NCI-H345 (cell line): ENCODE measurements at places on chromosomes 16 and 17.

DNA sequence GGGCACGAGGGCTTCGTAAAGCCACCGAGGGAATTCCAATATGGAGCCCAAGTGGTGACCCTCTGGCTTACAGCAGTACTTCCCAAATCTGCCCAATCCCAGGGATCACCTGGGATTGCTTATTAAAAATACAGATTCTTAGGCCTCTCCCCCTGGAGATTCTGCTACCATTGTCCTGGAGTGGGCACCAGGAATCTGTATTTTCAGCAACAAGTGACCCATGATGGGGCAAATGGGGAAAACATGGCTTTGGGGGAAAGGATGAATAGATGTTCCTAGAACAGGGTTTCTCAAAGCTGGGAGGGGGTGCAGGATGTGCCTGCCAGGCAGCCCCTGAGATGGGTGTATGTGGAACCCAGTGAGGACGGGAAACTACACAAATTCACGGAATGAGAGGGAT, 40.6 kb downstream of the EMP2 start:
- no peak for DNase-seq

DNA sequence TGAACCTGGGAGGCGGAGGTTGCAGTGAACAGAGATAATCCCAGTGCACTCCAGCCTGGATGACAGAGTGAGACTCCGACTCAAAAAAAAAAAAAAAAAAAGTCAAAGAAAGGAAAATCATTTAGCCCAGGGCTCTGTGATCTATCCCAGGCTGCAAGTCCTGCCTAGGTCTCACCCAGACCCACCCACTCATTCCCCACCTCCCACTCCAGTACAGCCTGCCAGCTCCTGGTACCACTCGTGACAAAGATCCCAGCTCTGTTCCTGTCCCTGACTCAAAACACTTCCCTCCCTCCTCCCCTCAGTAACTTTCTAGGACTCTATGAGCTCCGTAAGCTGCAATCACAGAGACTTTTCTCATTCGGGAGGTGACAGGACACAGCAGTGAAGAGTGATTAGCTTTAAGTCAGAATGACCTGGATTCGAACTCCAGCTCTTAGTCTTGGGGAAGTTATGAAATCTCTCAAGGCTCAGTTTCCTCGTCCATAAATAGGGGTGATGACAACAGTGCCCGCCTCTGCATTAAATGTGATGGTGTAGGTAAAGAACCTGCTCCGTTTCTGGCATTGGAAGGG, 28.0 kb upstream of the MRPS23 start:
- no peak for DNase-seq

GRCh38 chr17:10447026-10447931, 22.1 kb downstream of the MYH4 start:
- no peak for DNase-seq

GRCh38 chr16:57643147-57643874, 14.9 kb downstream of the ADGRG1 start:
- no peak for DNase-seq

GRCh38 chr16:49112754-49113153, 168.9 kb downstream of the CBLN1 start:
- no peak for DNase-seq

- no peak for DNase-seq
Observed at GRCh38 chr16:5225931-5226655, 128.5 kb upstream of the EEF2KMT start.

GRCh38 chr16:82345318-82345717, 175.3 kb upstream of the MPHOSPH6 start:
- no peak for DNase-seq

- no peak for DNase-seq
Observed at GRCh38 chr17:2736956-2737355, 12.5 kb downstream of the CCDC92B start.

DNA sequence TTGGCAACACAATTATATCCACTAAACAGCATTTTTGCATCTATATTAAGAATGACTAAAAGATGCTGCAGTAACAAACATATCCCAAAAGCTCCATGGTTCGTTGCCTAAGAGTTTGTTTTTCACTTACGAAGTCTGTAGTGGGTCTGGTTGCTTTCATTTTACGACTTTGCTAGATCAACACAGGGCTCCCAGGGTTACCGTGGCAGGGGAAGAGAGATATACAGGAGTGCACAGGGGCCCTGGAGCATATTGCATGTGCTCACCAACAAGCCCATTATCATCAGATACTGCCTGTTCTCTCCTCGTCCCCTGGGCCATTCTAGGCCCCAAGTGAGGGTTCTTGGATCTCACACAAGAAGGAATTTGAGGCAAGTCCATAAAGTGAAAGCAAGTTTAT, 3.1 kb upstream of the MMP2 start:
- no peak for DNase-seq

DNA sequence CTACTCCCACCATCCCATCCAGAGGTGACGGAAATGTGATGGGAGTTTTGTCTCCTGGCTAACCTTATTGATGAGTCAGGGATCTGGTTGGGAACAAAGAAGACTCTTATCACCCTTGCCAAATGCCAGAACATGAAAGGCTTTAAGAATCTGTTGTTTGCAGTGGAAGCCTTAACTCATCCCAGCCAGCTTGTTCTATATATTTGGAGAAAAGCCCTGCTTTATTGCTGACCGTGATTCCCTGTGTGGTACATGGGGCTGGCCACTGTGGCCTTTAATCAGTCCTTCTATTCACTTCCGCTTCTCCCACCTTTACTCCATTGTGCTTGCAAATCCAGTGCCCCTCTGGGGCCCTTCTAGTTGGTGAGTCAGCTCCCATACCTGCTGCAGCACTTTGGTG, 156.6 kb downstream of the PHKB start:
- no peak for DNase-seq

DNA sequence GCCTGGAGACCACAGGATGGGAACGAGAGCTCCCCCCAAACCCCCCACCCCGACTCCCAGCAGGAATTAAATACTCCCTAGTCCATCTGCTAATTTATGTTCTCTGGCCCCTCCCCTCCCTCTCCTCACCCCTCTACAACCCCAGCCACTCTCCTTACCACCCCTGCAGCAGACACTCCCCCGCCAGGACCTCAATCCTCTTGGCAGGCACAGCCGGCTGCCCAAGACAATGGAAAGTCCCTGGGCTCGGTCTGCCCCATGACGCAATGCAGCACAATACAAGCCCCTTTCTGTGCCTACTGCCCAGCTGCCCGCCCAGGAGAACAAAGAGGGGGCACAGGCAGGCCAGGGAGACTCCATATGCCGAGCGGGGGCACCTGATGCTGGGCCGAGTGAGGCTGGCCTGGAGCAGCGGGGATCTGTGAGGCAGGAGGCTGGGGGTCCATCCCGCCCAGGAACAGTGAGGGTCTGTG, 30.3 kb upstream of the CDC42EP4 start:
- peak; percentile 26 for DNase-seq

DNA sequence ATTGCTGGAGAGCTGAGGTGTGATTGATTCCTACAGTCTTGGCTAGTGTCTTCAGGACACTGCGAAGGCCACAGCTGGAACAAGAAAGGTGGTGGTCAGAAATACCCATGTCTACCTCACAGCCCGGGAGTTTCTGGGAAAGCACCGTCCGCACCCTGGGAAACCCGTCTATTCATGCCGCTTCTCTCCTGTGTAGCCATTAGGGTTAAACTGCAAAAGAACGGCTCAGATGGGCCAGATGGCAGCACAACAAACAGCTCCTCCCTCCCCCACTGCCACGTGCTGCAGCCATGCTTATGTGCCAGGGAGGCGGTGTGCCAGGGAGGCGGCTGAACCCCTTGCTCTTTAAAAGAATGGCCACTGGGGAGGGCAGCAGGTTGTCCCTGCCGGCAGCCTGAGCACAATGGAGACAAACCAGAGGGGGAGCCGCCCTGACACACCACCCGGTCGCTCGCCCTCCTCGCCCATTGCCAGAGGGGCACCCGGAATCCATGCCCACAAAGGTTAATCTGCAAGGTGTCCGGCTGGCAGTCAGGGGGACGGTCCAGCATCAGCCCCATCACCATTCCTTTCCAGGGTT, 65.2 kb downstream of the CYTH1 start:
- peak; percentile 80 for DNase-seq

- DNase-seq, result no peak
Observed at GRCh38 chr16:89691231-89691985, 4.9 kb downstream of the CDK10 start.

- DNase-seq, result no peak
Observed at GRCh38 chr17:75810216-75810615, 25.6 kb downstream of the UNK start.

- no peak for DNase-seq
Observed at GRCh38 chr17:60359415-60359814, 32.5 kb downstream of the USP32 start.

- no peak for DNase-seq
Observed at GRCh38 chr17:79248843-79249493, 174.3 kb downstream of the ENGASE start.

DNA sequence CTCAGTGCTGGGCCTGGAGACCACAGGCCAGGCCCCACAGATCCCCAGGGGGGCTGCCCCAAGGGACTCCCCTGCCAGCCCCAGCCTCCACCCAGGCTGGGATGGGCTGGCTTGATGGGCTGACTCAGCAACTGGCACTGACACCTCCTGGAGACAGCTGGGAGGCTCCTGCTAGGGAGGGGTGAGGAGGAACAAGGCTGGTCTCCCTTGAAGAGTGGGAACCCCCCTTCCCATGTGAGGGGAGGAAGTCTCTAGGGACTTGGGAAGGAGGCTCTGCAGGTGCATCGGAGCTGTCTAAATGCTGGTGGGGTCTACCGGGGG, 10.4 kb downstream of the NHERF1 start:
- no peak for DNase-seq

DNA sequence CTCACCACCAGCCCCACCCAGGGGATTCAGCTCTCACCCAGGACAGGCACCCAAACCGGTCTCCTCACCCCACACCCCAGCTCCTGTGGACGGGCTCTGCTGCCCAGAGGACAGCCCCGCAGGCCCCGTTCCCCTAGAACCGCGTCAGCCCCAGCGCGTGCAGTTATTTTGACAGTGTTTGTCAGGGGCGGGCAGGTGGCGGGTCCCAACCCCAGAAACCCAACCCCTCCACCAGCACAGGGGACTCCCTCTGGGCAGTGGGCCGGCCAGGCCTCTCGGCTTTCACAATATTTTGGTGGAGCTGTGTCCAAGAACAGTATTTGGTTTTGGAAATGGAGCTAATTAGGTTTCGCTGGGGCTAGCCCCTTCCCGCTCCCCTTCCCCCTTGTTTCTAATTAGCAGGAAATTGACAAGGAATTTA, 44.8 kb downstream of the BAHCC1 start:
- no peak for DNase-seq

DNA sequence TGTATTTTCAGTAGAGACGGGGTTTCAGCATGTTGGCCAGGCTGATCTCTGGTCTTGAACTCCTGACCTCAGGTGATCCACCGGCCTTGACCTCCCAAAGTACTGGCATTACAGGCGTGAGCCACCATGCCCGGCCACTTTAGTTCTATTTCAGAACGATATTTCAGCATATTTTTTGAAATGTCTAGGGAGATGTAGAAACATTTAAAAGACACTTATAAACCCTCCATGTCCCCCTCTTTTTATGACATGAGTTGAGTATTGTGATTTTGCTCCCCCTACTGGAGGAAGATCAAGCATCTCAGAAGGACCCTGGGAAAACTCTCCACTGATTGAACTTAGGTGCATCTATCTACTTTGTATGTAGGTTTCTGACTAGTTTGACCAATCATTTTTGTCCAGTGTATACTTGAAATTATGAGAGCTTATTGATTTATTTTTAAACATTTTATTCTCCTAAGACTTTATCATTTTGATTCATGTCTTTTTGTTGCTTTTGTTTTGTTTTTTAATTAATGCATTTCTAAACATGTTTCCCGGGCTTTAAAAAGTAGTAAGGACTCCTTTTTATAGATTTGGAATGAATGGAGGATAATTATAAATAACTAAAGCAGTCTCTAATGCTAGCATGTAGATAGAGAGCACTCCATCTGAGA, 105.1 kb downstream of the CHD9 start:
- peak; percentile 36 for DNase-seq

GRCh38 chr17:13587487-13588338, 14.0 kb downstream of the HS3ST3A1 start:
- DNase-seq, result no peak

DNA sequence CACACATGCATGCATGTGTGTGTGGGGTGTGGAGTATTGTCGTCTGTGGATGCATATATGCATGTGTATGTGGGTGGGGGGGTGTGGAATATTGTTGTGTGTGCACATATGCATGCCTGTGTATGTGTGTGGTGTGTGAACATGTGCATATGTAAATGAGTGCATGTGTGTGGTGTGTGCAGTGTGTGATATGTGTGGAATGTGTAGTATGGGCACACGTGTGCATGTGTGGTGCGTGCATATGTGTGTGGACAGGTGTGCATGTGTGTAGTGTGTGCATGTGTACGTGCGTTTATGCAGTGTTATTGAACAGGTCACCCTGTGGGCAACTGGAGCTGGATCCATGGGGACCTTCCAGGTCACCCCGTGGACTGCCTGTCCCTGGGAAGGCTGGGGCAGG, 18.7 kb downstream of the RBFOX3 start:
- no peak for DNase-seq

DNA sequence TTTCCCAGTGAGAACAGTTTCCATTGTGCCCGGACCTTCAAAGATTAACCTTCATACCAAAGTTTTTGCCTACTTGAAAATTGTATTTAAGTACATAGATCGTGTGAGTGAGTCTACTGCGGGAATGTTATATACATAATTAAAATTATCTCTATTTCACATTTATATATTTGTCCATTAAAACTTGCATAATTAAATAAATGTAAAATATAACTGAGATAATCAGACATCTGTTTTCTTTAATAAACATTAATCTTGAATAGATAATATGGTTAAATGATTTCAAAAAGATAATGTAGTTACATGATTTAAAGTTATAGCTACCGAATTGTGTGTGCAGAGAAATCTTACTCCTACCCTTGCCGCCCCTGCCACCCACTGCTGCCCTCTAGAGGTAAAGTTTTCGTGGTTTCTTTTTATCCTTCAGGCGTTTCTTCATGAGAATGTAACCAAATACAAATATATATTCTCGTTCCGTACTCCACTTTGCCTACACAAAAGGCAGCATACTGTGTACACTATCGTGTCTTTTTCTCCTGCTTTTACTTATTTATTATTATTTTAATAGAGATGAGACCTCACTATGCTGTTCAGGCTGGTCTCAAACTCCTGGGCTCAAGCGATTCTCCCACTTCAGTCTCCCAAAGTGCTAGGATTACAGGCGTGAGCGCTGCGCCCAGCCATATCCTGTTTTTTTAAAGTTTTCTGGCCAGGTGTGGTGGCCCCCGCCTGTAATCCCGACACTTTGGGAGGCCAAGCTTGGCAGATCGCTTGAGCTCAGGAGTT, 35.6 kb downstream of the RPA1 start:
- DNase-seq, result no peak

GRCh38 chr16:70778901-70779309, 22.1 kb downstream of the VAC14 start:
- peak; percentile 32 for DNase-seq
